ENCODE measurements at places on chromosomes 2 and 18.
A peak's percentile ranks its signal among the peaks of the same experiment; 100 is the strongest.

DNA sequence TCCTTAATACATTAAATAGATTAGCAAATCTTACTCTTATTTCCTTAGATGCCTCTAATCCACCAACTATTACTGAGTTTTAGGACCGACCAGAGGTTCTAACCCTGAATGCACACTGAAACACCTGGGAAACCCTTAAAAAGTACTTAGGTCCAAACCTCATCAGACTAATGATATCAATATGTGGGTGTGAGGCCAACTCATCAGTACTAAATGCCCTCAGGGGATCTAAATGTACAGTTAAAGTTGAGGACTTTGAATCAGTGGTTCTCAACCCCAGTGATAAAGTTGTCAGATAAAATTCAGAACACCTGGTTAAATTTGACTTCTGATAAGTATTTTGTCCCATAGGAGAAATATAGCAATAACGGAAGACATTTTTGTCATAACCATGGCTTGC lies 20.9 kb downstream of the MMADHC start:
- no peak for DNase-seq

DNA sequence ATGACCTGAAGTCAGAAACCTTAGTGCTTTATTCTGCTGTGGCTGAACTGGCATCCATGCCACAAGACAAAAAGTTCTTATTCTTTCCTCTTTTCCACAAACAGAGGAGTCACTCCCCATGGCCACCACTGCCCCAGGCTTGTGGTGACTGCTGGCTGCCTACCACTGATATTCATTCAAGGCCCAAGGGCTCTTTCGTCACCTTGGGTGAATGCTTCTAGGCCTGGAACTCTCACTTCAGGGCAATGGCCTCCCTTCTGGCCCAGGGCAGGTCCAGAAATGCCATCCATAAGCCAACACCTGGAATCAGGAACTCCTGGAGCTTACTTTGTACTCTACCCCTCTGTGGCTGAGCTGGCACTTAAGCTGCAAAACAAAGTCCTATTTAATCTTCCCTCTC lies 109.8 kb downstream of the NAT8 start:
- DNase-seq: no peak

- no peak for DNase-seq
Measured at GRCh38 chr2:169324581-169325260, 37.6 kb downstream of the LRP2 start.

- DNase-seq: no peak
Measured at GRCh38 chr2:215392164-215392563, 43.7 kb downstream of the FN1 start.

DNA sequence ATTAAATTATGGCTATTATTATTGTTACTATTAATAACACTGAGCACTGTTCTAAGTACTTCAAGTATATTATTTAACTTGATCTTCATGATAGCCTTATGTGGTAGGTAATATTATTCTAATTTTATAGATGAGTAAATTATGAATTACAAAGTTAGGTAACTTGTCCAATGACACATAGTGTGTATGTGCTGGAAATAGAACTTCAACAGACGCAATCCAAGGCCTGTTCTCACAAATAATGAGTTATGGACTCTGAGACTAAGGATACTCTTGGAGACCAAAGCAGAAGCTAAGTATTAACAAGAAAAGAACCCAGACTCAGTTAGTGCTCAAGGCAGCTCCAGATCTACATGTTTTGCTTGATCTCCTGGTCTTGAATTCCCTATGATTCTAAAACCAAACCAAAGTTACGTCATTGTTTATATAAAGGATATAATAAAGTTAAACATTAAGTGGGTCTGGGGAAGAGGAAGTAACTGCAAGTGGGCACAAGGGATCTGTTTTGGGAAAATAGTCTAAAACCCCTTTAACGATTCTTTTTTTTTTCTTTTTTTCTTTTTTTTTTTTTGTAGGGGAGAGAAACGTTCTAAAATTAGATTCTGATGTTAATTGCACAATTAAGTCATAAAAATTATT lies 211.3 kb downstream of the ERBB4 start:
- DNase-seq: no peak

GRCh38 chr2:223536546-223536945 lies 65.6 kb downstream of the SCG2 start:
- no peak for DNase-seq

- no peak for DNase-seq
Measured at GRCh38 chr18:55038162-55038561, 78.9 kb upstream of the CCDC68 start.

GRCh38 chr2:67898595-67898994 lies 164.2 kb downstream of the C1D start:
- no peak for DNase-seq

DNA sequence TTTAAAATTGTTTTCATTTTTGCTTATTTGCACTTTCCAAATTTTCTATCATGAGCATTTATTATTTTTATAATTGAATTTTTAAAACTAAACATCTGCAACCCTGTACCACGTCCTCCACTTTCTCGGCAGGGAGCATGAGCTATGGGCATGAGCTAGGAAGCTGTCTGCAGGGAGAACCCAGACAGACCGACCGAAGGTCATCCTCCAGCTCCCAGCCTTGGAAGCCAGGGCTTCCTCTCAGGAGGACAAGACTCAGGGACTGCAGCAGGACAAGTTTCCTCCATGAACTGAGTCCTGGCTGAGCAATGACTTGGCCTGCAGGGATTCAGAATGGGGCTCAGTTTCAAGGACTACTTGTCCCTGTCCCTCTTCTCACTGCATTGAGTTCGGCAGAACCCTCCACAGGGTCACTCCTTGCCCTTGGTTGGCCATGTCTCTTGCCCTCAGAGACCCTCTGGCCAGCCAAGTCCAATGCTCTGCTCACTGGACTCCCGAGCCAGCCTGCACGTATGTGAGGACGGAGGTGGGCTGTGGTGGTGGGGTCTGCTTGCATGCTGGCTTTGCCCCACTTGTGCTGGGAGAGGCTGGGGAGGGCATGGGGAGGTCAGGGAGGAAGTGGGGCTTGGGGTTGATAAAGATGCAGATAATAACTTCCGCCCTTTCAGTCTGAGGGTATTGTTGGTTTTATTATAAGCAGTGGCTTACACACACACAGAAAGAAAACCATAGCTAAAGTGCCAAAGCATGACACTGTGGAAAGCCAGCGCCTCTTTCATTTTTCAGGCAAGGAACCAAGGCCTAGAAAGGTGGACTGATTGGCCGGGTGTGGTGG lies 6.6 kb downstream of the NMUR1 start:
- DNase-seq: peak; percentile 33

- DNase-seq: no peak
Measured at GRCh38 chr2:41935825-41936224, 112.0 kb upstream of the PKDCC start.

DNA sequence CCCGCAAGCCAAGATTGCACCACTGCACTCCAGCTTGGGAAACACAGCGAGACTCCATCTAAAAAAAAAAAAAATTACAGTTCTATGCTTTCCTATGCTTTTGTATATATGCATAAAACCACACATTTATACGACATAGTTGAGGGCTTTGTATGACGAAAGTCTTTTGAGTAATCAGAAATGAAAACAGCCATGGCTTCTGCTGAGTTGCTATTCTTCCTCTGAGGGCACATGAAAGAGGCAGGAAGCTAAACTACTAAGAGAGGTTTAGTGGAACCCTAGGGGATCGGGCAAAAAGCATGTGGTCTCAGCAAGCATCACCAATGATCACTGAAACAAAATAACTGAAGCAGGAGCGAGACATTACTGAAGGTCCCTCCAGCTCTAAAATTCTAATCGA lies 99.6 kb downstream of the ZAP70 start:
- no peak for DNase-seq

DNA sequence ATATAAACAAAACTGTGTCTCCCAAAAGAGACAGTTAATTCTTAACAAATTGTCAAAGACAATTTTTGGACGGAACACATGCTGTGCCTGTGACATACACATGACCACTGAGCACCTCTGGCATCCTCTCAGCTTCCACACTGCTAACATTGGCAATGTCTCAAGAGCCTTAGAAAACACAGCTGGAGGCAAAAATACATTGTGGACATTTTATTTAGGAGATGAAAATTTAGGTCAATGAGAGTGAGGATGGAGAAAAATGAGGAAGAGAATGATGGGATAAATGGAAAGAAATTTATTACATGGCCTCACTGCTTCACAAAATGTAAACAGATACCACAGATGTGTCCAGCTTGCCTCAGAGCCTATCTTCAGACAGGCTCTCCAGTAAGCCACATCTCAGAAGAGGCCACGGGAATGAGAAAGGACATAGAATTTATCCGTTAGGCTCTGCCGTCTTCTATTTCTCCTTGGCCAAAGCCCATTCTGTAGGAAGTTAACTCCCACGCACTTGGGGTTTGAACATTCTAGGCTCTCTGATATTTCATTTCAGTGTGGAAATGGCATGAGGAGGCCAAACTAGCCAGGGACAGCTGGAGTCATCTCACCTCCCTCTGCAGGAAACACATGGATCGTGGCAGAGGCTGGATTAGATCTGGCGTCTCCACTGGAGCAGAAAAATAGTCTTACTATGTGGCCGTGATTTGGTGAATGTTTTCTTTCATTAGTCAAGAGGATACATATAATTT lies 519.4 kb upstream of the DSEL start:
- DNase-seq: no peak

DNA sequence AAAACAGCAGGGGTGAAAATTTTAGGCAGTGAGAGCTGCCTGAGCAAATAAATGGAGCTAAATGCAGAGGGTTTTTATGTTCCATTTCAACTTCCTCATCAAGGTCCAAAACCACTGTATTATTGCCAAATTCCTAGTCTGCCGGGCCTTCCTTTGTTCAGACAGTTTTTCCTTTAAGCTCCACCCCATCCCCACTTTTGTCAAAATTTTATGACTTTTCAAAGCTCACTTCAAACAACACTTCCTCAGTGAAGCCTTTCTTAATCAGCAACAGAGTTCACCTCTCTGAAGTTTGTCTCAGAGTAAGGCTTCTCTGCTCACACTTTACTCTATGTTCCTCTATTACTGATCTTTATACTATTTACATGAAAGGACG lies 81.3 kb downstream of the CERKL start:
- no peak for DNase-seq

- DNase-seq: no peak
Measured at GRCh38 chr2:65626831-65627230, 194.4 kb upstream of the SPRED2 start.

- no peak for DNase-seq
Measured at GRCh38 chr2:42755191-42755880, 8.6 kb downstream of the OXER1 start.

DNA sequence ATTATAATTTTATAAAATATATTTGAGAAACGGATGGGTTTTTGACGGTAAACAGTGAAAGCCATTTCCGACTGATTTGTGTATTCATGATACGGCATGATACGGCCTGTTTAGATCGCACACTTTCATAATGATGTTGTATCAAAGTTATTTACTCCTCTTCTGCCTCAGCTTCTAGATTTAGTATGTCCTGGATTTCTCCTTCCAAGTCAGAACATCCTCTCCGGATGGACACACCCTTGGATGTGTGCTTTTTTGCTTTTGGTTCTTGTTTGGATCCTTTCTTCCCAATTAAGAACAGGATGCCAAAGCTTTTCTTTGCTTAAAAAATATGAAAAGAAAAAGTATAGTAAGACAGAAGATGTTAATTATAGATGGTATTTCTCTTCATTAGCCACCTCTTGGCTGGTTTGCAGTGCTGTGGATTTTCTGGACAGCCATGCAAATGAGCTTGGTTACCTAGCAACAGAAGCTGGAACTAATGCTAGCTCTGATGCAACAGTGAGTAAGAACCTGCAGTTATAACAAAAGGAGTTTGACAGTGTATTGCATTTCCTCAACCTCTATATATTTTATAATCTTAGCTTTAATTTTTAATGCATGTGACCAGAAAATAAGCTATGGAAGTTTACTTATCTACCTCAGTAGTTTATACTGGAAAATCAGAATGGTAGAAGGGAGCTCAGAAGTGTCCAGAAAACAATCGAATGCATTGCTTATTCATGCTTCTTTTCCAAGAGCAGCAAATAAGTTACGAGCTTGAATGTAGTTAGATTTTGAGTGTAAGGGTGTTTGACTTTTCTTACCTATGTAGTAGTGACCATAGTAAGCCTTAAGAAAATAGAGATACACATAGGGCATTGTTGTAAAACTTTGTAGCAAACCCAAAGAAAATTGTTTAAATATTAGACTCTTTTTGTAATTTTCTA lies 27.9 kb downstream of the RMND5A start:
- DNase-seq: no peak

DNA sequence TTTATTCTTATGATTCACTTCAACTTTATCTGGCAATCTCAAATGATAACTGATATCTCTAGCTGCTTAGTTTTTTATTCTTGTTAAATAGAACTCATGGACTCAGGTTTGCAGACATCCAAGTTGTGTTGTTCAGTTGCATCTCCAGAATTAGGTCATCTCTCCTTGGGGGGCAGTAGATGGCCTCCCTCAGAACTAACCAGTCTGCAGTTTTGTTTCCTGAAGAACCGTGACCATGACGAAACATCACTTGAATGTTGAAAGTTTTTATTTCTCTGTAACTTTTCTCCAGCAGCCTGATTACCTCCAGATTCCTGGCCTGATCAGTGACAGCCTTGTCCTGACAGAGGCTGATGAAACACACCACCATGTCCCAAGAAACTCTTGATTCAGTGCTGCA lies 321.5 kb downstream of the GALNT13 start:
- DNase-seq: no peak

DNA sequence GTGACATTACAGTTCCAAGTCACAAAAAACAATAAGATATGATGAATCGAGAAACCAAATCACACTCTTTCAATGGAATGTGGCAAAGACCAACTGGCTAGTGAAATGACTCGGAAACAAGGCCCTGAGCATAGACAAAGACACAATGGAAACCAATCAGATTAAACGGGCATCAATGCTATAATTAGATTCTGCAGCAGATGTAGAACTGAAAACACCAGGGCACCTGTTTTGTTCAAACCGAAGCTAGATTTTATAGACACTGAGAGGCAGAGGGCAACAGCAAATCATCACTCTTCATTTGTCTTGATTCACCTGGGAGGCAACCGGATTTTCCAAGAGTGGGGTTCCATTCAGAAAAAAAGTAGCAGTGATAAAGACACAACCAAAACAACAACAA lies 92.8 kb upstream of the BARD1 start:
- DNase-seq: no peak

DNA sequence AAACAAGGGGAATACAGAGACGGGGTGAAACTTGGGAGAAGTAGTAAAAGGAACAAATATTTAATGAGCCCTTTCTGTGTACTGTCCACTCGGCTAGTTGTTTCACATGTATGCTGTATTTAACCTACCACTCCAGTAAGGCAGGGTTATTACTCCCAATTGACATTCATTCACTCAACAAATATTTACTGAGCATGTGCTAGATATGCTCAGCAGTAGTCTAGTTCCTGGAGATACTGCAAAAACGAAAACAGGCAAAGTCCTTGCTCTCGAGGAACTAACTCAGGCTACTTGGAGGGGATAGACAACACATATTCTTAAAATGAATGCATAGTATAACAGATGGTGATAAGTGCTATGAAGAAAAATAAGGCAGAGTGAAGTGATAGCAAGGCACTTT lies 207.3 kb downstream of the SS18 start:
- DNase-seq: no peak

GRCh38 chr18:58893388-58894099 lies 28.9 kb downstream of the ZNF532 start:
- no peak for DNase-seq

Data from central memory CD4-positive, alpha-beta T cell (primary cell).